Esophagus squamous epithelium (tissue), 5 donors: ENCODE measurements at places on chromosomes 16 and 17.

GRCh38 chr17:3683054-3683511 is 12.9 kb downstream of the P2RX5 start:
- no peak for DNase-seq

- DNase-seq: no peak
These were observed 142.2 kb downstream of the CCDC182 start for GRCh38 chr17:57602896-57603295.

- no peak for DNase-seq
These were observed 11.8 kb downstream of the GNPTG start for GRCh38 chr16:1363501-1364041.

- no peak for DNase-seq
These were observed 9.6 kb downstream of the MT1X start for GRCh38 chr16:56691885-56692284.

DNA sequence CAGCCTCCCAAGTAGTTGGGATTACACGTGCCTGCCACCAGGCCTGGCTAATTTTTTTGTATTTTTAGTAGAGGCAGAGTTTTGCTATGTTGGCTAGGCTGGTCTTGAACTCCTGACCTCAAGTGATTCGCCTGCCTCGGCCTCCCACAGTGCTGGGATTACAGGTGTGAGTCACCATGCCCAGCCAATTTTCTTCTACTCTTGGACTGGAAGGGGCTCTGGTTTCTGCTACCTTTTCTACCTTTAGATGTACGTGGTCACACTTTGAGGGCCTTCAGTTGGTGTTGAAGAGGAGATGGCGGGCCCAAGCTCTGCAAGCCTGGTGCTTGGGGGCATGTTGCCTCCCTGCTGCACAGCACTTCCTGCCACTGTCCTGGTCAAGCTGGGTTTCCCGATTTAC is 173.6 kb downstream of the PRKCA start:
- no peak for DNase-seq

DNA sequence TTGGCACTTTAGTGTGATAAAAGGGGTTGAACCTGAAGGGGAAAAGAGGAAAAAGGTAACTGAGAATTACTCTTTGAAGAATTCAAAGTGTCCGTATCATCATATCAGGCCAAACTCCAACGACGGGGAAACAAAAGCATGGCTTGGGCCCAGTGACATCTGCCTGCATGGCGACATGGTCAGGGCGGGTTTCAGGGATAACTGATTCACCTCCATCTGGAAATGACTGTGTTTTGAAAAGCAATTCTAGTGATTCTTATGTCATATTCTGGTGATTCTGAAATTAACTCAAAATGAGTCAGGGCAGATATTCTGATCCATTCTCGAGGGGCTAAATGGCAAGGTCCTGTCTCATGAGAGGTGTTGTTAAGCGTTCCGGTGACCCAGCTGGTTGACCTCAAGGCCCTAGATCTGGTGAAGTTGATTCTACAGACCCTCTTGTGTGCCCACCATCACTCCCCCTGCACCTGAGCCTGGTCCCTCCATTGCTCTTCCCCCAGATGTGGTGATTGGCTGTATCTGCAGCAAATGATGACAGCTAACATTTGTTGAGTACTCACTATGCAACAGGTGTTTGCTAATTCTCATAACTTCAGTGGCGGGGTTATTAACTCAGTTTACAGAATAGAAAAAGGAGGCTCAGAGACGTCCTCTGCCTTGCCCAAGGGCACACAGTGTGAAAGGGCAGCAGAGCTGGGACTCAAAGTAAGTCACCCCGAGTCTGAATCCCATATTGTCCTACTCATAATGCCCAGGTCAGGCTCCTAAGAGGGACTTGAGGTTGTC is 251.8 kb downstream of the MAF start:
- DNase-seq: no peak

GRCh38 chr17:77884019-77884418 is 74.5 kb upstream of the TNRC6C start:
- DNase-seq: no peak

GRCh38 chr16:68993456-68993855 is 112.0 kb upstream of the HAS3 start:
- no peak for DNase-seq

DNA sequence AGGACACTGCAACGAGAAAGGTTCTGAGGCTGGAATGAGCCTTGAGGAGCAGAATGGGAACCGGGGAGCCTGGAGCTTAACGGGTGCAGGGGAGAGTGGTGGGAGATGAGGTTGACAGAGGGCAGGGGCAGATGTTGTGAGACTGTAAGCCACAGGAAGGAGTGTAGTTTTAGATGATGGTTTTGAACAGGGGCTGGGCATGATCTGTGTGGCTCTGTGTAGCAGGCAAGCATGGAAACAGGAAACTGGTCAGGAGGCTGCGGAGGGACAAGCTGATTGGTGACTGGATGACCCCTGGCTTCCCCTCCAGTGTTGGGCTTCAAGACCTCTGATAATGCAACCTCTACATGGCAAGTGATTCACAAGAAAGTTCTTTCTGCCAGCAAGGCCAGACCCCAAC is 1.4 kb upstream of the CNGB1 start:
- DNase-seq: no peak
